ENCODE measurements at places on chromosomes 3 and 15. TPM values are rescaled to one million over a fixed set of nuclear protein-coding genes. Genes with fewer than 3 reads are reported as not detected.
A peak's percentile ranks its signal among the peaks of the same experiment; 100 is the strongest.

- peak; percentile 6 for DNase-seq
Observed at GRCh38 chr3:45776611-45777010, 19.7 kb downstream of the SLC6A20 start.

DNA sequence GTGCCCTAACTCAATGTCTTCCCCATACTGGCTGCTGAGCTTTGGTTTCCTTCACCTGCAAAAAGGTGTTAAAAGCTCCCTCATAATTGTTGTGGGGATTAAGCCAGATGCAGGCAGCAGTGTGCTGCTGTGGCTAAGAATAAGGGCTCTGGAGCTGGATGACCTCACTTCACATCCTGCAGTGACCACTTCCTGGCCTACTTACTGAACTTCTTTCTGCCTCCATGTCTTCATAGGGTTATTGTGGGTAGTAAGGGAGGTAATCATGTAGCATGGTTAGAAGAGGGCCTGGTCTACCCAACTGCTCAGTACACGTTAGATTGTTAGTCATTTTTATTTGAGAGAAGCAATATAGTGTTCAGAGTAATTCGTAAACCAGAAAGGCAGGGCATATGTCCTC, 18.4 kb downstream of the GYG1 start:
- no peak for DNase-seq

The NTRK3 gene
- polyA plus RNA-seq, result 9.1 TPM

DNA sequence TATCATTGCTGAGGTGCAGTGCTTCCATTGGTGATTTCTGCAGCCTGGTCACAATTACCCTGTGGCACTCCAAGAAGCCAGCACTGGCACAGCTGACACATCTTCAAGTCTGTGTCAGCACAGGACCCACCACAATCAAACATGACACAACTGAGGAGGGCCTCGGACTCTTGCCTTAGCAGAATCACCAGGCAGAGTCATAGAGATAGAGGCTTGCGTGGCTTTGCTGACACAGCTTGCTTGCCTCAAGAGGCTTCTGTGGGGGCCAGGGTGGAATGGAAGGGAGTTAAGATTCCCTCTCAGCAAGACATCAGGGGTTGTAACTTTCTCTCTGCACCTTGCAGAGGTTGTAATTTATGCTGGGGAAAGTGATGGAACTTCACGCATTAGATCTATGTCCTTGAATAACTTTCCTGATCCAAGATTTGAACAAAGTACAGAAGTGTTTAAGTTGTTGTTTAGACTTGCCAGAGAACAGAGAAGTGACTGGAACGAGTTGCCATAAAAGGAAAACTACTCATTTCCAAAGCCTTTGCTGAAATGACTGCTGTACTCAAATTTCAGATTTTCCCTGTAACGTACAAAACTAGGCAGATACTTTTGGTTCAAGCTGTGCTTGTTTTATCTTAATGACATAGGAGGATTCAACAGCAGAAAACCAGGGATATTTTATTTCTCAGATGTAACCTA, 170.7 kb downstream of the DIPK2A start:
- DNase-seq, result no peak

GRCh38 chr3:182226995-182227394, 515.3 kb downstream of the SOX2 start:
- no peak for DNase-seq

Measured in renal cortex interstitium (tissue), 15 donors.